ENCODE measurements at places on chromosomes 12 and 14.

DNA sequence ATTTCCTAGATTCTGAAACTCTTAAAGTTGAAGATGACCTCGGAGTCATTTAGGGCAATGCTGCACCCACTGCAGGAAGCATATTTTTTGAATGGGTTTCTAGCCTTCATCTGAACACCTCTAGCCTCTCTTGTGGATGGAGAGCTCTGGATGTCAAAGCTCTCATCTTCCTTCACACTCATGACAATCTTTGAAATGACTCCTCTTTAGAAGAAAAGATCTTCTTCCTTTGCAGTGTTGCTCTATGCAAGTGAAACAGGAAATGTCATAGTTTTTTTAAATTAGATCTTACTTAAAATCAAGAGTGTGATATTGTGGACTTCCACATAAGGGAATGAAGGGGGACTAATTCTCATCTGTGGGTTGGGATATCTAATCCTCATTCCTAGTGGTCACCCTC, 86.3 kb upstream of the GRIP1 start:
- DNase-seq: no peak

- no peak for DNase-seq
Measured at GRCh38 chr14:95496690-95497259, 19.7 kb downstream of the SYNE3 start.

GRCh38 chr12:40469736-40470135, 222.5 kb upstream of the CNTN1 start:
- no peak for DNase-seq

DNA sequence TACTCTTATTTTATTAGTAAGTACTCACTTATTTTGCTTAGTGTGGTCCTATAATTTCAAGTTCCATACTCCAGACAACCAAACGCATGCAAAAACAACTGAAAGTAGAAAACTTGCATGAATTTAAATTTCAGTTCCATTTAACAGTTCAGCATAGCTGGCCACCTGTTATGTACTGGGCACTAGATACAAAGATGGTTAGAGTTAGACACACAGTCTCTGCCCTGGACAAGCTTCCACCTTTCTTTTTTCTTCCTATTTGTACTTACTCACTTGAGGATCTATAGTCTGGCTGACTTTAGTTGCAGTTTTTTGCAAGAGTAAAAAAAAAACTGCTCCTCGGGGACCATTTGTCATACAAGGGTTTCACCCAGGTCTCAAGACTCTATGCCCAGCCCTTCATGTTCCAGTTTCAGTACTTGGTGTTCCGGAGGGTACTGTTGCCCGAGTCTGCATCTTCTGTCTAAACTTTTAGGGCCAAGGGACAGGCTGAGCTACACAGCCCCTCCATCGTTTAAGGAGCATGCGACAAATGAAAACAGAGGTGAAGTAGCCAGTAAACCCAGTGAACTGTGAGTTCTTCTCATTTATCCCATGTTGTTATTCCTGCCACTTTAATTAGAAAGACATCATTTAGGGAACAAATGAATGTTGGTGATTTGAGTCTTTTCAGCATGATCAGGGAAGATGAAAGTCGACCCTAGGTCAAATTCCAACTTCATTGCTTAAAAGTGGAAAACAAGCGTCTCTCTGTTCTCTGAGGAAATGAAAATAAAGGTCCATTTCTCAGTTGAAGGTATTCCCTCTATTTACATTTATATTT, 22.3 kb downstream of the RPGRIP1 start:
- DNase-seq: no peak

- no peak for DNase-seq
Measured at GRCh38 chr12:85621041-85621440, 215.2 kb downstream of the RASSF9 start.

DNA sequence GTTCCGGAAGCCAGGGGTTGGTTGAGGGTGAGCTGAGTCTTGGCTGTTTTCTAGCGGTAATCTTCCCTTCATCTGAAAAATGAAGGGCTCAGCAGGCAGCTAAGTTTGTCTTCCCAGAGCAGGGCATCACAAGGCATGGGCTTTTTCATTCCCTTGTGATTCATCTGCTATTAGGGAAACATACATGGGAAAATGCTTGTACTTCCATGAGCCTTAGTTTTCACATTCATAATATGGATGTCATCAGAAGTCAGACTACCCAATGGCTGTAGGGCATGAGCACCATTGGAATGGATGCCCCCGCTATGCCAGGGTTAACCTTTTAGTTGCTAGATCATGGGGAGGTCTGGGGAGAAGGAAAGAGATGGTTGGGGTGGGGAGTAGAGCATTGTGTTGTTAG, 18.7 kb downstream of the HELB start:
- DNase-seq: no peak

DNA sequence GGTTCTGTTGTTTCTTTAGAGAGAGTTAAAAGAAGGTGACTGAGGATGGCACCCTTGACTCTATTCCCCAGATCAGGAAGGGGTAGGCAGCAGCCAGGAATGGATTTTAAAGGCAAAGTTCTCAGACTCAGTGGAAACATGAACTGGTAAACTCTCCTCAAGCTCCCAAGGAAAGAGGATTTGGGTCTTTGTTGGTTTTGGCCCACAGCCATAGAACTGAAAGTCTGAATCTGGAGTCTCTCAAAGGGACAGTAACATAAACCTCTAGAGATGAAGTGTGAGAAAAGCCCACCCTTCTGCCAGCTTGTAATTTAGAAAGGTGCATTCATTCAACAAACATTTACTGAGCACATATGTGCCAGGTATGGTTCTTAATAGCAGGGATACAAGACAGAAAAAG, 28.6 kb upstream of the BLTP3B start:
- no peak for DNase-seq

Data from activated CD8-positive, alpha-beta memory T cell treated with anti-CD3 and anti-CD28 coated beads for 48 hours (primary cell).